ENCODE measurements at places on chromosomes 5 and 9.
A peak's percentile ranks its signal among the peaks of the same experiment; 100 is the strongest.

- DNase-seq = no peak
Observed at GRCh38 chr9:126283799-126284465, 42.7 kb upstream of the MVB12B start.

DNA sequence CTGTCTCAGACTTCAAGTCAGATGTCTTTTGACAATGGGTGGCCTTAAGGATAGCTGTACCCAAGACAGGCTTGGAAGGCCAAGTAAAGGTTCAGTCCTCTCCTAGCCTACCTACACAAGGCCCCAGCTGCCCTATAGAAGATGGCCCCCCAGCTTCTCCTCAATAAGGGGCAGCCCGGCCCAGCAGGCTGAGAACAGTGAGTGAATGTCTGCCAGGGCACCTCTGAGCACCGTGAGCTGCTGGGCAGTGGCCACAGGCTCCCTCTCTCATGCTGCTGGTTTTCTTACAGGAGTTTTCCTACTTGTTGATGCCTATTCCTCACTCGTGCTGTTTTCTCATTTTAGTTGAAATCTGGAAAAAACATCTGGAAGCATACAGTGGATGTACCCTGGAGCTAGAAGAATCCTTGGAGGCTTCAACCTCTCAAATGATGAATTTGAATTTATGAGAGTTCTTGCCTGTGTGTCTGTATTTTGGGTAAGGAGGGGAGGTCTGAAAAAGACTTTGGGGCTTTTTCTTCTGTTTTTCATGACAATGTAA lies 40.1 kb downstream of the SECISBP2 start:
- no peak for DNase-seq

DNA sequence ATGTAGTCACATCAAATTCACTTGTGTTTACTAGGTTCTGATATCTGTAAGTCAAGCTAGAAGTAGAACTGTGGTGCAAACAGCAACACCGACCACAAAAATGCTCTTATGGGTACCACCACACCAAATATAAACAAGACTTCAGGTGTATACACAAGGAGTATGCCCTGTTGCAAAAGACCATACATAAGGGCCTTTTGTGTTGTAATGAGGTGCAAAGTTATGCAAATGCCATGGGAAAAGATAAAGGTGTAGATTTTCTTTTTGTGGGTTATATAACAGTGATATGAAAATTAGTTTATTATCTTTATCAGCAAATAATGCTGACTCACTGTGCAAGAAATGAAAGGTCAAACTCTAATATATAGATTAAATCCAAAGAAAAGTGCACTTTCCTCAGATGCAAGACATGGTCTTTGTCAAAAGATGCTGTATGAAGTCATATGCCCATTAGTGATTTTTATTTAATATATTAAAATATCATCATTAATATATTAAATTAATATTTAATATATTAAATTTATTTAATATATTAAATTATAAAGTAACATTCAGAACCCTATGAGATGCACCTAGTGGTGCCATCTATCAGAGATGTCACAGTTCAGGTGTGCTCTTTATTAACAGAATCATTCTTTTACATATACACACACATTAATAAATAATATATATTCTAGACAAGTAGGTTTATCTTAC lies 26.7 kb upstream of the ALDH1A1 start:
- DNase-seq = no peak

DNA sequence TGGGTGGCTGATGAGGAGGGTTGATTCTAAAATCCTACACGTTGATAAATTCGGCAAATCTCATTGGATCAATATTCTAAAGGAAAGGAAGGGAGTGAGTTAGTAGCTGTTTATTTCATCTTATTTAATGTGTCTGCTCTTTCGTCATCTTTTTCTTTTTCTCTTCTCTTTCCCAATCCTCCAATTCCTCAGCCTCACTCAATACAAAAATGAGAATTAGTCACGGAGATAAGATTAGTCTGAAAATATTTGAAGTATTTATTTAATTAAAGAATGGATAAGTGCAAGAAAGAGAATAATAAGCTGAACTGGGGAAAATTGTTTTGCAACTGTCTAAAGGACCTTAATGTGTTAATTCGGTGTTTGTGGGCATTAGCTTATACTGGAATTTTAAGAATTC lies 1095.1 kb downstream of the DTWD2 start:
- no peak for DNase-seq

DNA sequence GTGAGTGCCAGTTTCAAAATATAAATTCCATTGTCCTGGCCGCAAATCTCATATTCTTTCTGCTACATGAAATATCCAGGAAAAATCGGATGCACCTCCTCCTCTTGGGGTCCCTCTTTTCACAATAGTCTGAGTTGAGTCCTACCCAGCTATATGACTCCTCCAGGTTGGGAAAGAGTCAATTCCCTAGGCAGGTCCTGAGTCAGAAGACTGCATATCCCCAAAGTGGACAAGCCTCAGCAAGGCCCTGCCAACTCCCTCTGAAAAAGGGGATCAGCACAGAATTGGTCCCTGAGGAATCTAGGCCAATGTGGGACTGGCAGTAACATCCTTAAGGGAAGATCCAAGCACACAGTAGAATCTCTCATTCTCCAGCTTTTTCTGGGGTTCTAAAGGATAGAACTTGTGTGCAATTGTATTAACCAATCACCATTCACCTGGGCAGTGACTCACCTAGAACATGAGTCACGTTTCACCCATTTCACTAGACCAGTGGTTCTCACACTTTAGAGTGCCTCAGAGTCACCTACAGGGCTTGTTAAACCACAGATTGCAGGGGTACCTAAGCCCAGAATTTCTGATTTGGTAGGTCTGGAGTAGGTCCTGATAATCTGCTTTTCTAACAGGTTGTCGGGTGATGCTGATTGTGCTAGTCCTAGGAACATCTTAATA lies 44.7 kb upstream of the TMEM215 start:
- no peak for DNase-seq

DNA sequence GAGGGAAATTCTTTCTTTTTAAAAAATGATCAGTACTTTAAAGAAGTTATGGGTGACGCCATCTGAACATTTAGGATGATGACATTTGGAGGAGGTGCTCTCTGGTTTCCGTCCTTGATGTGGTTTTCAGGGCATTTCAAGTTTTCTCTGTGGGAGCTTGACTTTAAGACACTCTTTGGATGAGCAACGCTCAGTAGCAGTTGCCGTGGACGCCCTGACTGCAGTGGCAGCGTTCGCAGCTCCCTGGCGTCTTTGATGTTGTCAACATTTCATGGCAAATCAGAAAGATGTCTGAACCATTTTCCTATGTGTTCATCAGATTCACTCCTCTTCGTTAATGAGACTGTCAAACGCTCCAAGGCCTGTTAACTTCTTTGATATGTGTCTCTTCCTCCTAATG lies 86.1 kb downstream of the ZNF354C start:
- peak; percentile 50 for DNase-seq

- DNase-seq = no peak
Observed at GRCh38 chr5:141762316-141762715, 80.3 kb upstream of the ARAP3 start.

GRCh38 chr9:81317939-81318338 lies 371.4 kb downstream of the TLE1 start:
- no peak for DNase-seq

- no peak for DNase-seq
Observed at GRCh38 chr9:78236551-78236910, 656 bp downstream of the CEP78 start.

GRCh38 chr9:96391021-96391765 lies 7.7 kb upstream of the SLC35D2 start:
- no peak for DNase-seq

DNA sequence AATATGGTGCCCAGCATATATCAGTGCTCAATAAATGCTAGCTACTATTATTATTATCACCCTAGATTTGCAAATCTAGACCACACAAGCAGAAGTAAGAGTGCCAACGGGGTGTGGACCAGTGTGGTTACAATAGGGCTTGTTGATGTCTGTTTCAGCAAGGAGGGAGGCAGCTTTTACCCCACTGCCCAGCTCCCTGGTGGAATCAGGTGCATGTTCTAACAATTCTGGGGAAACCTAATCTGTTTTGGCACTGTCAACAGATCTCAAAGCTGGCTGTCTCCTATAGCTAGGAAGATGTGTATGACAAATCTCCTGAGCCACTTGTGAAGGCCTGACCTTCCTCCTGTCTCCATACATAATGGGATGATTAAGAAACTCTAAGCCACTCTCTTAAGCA lies 5.7 kb downstream of the TGFBI start:
- DNase-seq = no peak

- no peak for DNase-seq
Observed at GRCh38 chr9:30035761-30036160, 2348.7 kb upstream of the ACO1 start.

DNA sequence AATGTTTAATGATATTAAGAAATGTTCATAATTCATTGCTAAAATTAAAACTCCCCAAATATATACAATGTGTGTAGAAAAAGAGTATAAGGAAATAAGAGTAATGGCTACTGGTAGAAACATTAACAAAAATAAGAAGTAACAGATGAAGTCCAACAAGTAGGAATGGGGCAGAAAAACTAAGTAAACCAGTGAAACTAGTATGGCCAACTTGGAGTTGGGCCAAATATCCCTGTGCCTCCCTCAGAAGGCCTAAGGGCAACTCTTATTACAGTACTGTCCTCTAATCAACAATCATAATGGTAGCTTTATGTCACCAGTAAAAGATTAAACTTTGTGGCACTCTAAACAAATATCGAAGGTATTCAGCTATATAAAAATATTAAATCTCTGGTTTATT lies 93.5 kb downstream of the SSBP2 start:
- DNase-seq = no peak

All from stimulated activated naive CD8-positive, alpha-beta T cell treated with anti-CD3 and anti-CD28 coated beads, Interleukin-15, Interleukin-2, amounts not matched to agents 100 U/mL and 50 U/mL, for 24 hours (primary cell).